Left ventricle myocardium inferior (tissue), 1 donor: ENCODE measurements at places on chromosomes 3 and 15.

DNA sequence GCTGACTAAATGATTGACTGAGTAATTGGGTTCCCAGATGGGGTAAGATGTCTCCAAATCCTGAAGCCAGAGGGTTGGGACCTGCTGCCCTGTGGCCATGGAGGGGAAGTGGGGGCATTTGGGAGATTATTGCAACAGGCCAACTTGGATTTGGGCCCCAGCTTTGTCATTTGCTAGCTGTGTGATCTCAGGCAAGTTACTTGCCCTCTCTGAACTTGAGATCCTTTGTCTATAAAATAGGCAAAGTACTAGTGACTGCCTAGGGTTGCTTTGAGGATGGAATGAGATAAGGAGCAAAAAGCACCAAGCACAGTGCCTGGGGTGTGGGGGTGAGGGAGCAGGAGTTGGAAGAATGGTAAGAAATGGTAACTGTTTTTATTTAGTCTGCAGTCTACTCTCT, 4.4 kb upstream of the INSYN1 start:
- H3K36me3 ChIP-seq = no peaks in the 10 kb centered on the region
- H3K27ac ChIP-seq = no peak overlapping the region
- peaks cover 20% of the 10 kb centered on the region for H3K4me1 ChIP-seq
- no peak overlapping the region for H3K4me3 ChIP-seq
- DNase-seq = no peak

GRCh38 chr3:105304487-105304886, 62.2 kb upstream of the ALCAM start:
- no peaks in the 10 kb centered on the region for H3K36me3 ChIP-seq
- no peak overlapping the region for H3K4me3 ChIP-seq
- H3K27me3 ChIP-seq = no peaks in the 10 kb centered on the region

GRCh38 chr3:13172644-13173013, 99.4 kb upstream of the IQSEC1 start:
- H3K36me3 ChIP-seq = no peaks in the 10 kb centered on the region
- no peak overlapping the region for H3K4me3 ChIP-seq
- no peak for DNase-seq
- no peaks in the 10 kb centered on the region for H3K4me1 ChIP-seq
- H3K27ac ChIP-seq = no peak overlapping the region

DNA sequence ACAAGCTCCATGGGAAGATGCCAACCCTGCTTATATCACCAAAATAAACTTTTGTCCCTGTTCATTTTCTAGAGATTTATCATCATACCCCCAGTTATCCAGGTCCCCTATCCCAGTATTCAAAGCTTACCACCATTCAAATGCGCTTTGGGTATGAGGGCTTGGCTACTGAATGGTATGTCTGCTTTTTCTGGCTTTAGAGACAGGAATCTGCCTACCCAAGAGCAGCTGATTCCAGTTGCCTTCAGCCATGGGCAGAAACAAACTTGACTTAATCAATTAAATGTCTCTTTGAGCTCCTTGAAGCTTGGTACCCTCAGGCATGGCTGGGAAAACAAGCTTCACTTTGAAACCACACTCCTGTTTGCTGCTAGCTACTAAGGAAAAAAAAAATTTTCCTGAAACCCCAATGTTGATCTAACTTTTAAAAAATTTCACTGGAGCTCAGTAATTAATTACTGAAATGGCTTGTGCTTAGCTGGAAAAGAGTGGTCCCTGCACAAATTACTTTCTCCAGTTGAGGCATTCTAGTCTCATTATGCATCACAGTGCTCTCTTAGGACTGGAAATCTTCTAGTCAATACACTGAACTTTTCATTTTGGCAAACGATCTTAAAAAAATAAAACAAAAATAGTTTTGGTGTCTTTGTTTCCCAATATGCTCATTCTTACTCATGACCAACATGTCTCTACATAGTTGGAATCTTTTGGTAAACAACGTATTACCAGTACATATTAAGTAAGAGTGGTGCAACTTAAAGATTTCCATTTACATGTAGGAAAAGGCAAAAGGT, 242.8 kb downstream of the DTWD1 start:
- peak overlapping the region; percentile 10 for H3K27ac ChIP-seq
- DNase-seq = no peak
- H3K4me3 ChIP-seq = no peak overlapping the region
- H3K4me1 ChIP-seq = no peaks in the 10 kb centered on the region

- H3K27me3 ChIP-seq = peaks cover 29% of the 10 kb centered on the region
- no peaks in the 10 kb centered on the region for H3K36me3 ChIP-seq
- peak overlapping the region; percentile 74 for H3K27ac ChIP-seq
- peaks cover 13% of the 10 kb centered on the region for H3K4me1 ChIP-seq
- peak overlapping the region; percentile 63 for H3K4me3 ChIP-seq
Measured at GRCh38 chr3:112334691-112335433, 1.9 kb downstream of the CD200 start.

DNA sequence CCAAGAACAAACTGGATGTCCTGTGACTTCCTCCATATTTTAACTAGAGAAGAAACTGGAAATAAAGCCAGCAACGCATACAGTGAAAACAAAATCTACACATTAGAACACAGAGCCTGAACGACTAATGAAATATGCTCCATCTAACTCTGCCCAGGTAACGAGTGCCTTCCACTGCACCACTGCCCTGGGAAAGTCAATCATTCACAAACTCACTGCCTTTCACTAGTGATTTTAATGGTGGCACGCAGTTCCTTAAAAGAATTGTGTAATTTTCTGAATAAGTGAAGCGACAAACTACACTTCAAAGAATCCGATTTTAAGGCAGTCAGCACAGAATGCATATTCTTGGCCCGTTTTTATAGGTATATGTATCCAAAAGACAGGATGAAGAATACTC, 416.0 kb downstream of the SHQ1 start:
- no peak overlapping the region for H3K27ac ChIP-seq
- H3K4me1 ChIP-seq = peaks cover 37% of the 10 kb centered on the region
- H3K27me3 ChIP-seq = no peaks in the 10 kb centered on the region
- H3K36me3 ChIP-seq = no peaks in the 10 kb centered on the region

- peak overlapping the region; percentile 81 for H3K27ac ChIP-seq
- H3K4me3 ChIP-seq = peak overlapping the region; percentile 68
- no peaks in the 10 kb centered on the region for H3K27me3 ChIP-seq
Measured at GRCh38 chr3:57889807-57890206, 118.4 kb upstream of the FLNB start.

GRCh38 chr3:108097322-108098002, 6.6 kb upstream of the CD47 start:
- no peaks in the 10 kb centered on the region for H3K4me1 ChIP-seq
- no peaks in the 10 kb centered on the region for H3K36me3 ChIP-seq
- no peaks in the 10 kb centered on the region for H3K27me3 ChIP-seq
- H3K27ac ChIP-seq = no peak overlapping the region
- DNase-seq = no peak

DNA sequence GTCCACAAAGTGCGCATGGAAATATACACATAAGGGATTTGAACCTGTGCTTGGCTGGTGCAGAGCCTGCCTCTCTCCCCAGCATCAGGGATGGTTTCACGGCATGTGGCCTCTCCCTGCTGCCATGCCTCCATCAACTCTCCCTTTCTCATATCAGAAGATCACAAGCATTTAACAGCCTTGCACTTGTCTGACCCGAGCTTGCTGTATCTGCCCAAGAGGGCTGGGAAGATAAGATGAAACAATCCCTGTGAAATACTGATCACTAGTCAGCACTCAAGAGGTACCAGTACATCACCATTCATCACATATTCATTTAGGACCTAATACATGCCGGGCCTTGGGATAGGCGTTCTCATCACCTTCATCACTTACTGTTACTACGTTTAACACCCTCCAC, 107.6 kb upstream of the ARHGEF3 start:
- no peaks in the 10 kb centered on the region for H3K27me3 ChIP-seq
- DNase-seq = no peak
- H3K4me3 ChIP-seq = no peak overlapping the region
- H3K27ac ChIP-seq = no peak overlapping the region

DNA sequence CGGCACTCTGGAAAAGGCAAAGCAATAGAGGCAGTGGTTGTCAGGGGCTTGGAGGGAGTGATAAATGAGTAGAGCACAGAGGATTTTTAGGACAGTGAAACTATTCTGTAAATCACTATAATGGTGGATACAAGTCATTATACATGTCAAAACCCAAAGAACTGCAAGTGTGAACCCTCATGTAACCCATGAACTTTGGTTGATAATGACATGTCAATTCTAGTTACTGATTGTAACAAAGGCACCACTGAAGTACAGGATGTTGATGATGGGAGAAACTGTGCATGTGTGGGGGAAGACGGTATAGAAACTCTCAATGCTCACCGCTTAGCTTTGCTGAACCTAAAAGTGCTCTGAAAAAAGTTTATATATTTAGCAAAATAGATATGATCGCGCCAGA, 36.0 kb downstream of the BTLA start:
- no peak for DNase-seq
- no peak overlapping the region for H3K4me3 ChIP-seq
- no peaks in the 10 kb centered on the region for H3K27me3 ChIP-seq
- H3K27ac ChIP-seq = no peak overlapping the region

DNA sequence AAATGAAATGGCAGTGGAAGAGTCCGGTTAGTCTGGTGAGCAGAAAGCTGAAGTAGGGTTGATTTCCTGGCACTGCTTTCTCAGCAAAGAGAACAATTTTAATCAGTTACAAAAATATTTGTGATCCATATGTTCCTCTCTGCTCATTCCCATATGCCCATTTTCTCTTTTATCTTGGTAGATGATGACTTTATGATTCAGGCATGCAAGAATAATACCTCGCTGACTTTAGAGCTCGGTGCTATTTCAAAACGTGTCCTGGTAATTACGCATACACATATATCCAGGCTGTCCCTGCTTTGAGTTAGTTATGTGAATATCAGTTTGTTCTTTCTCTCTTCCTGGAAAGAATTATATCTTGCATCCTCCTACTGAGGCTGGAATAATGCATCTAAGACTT, 38.5 kb downstream of the ARPP21 start:
- peaks cover 21% of the 10 kb centered on the region for H3K27me3 ChIP-seq
- no peak overlapping the region for H3K4me3 ChIP-seq
- no peak for DNase-seq

DNA sequence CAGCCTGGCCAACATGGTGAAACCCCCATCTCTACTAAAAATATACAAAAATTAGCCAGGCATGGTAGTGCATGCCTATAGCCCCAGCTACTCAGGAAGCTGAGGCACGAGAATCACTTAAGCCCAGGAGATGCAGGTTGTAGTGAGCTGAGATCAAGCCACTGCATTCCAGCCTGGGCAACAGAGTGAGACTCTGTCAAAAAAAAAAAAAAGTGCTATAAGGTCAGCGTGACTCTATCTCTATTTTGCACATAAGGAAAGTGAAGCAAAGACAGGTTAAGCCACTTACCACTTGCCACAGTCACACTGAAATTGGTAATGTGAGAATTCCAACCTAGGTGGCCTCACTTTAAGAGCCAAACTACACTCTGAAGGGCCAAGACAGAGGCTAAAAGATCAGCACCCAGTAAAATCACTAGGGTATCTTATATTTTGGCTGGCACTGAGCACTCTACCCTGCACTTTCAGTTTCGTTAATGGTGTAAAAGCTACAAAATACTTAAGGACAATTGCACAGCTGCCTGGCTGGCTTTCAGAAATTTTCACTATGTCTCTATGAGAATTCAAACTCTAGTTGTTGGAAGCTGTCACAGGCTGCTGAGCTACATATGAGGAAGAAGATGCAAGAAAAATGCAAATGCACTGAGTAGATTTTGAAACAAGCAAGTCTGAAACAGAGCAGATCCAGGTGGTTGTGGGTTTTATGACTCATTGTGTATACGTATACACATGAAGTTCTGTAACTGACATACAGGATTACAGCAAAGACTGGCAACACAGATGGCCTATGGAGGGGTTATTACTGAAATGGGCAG, 32.7 kb downstream of the TRANK1 start:
- no peak overlapping the region for H3K4me3 ChIP-seq
- H3K4me1 ChIP-seq = peaks cover 16% of the 10 kb centered on the region
- H3K27ac ChIP-seq = peak overlapping the region; percentile 14
- DNase-seq = no peak
- H3K27me3 ChIP-seq = no peaks in the 10 kb centered on the region
- no peaks in the 10 kb centered on the region for H3K36me3 ChIP-seq

DNA sequence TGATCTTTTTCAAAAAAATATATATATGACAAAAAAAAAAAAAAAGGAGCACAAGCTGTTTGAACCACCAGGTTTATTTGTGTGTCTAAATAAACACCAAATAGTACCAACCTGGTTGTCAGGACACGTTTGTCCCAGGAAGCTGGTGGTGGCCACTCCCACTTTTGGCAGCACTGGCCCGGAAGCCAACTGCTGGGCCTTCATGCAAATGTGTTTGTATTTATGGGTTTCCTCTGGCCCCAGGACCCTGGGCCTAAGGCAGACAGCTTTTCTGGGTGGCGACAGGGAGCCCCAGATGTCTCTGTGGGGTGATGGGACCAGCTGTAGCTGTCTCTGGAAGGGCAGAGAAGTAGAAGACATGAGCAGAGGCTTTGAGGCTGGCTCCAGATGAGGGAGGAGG, 31.6 kb downstream of the PRKCD start:
- no peak overlapping the region for H3K4me3 ChIP-seq
- peaks cover 32% of the 10 kb centered on the region for H3K4me1 ChIP-seq
- no peak overlapping the region for H3K27ac ChIP-seq

DNA sequence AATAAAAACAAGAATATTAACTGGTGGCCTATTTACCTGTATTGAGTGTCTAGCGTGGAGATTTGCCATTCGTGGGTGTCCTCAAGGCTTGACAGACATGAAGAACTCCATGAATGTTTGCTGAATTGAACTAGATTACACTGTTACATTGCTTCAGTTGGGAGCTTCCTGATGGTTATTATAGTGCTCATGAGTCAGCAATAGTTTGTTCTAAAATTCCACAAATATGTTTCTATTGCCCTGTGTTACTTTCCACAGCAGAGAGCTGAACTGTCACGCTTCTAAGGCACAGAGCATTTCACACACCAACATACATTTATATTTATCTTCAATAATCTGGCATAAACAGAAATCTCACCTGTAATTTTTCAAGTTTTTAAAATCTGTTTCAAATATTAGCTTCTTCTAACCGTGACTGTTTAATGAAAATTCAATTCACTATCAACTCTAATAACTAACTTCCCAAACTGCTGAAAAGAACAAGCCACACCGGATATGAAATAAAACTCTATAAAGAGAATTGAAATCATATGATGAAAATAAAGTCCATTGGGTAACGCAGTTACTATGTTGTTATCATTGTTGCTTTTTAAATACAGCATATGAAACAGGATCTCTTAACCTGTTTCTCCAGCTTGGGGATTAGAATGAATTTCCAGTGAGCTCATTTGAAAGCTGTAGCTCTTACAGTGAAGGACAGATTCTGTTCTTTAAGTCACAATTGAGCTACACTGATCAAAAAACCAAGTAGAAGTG, 61.2 kb upstream of the MCF2L2 start:
- no peak overlapping the region for H3K4me3 ChIP-seq
- H3K36me3 ChIP-seq = no peaks in the 10 kb centered on the region
- no peaks in the 10 kb centered on the region for H3K27me3 ChIP-seq
- DNase-seq = no peak
- peaks cover 8% of the 10 kb centered on the region for H3K4me1 ChIP-seq
- H3K27ac ChIP-seq = no peak overlapping the region

GRCh38 chr15:69790632-69791031, 307.1 kb downstream of the TLE3 start:
- H3K27me3 ChIP-seq = peaks cover 45% of the 10 kb centered on the region
- no peaks in the 10 kb centered on the region for H3K36me3 ChIP-seq
- DNase-seq = no peak
- H3K4me1 ChIP-seq = peaks cover 20% of the 10 kb centered on the region
- no peak overlapping the region for H3K4me3 ChIP-seq
